ENCODE measurements at places on chromosomes 12 and 14. TPM values are rescaled to one million over a fixed set of nuclear protein-coding genes. Genes with fewer than 3 reads are reported as not detected.

- no peak for DNase-seq
Measured at GRCh38 chr14:94282991-94283723, 9.9 kb downstream of the SERPINA10 start.

DNA sequence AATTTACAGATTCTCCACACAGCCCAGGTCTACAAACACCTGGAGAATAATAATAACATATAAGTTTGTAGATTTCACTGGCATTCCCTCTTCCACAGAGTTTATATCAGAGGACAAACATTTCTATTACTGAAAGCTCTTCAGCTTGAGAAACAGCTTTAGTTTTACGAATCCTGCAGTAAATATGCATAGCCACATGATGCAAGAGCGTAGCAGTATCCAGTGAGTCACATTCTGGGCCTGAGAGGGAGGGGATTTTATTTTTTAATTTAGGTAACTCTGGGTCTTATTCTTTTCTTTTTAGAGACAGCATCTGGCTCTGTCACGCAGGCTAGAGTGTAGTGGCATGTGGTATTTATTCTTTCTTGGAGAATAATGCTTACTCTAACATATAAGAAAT is 1002.8 kb downstream of the TRHDE start:
- no peak for DNase-seq

- DNase-seq = no peak
Measured at GRCh38 chr12:99253068-99253467, 394.5 kb upstream of the GARIN6 start.

DNA sequence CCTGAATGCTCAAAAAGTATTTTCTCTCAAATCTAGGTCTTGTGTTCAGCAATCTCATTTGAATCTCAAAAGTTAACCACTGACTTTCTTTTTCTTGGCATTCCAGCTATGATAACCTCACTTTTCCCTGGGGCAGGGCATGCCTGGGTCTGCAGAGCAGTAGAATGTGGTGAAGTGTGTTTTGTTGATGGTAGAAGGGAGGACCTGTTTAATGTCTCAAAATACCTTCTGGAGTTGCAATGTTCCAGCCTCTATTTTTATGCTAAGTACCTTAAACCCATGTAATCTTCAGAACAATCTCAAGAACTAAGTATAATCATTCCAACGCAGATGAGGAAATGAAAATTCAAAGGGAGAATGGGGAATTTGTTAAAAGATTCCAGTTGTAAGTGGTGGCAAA is 82.1 kb upstream of the FUT8 start:
- DNase-seq = no peak

GRCh38 chr12:96136161-96136560 is 58.0 kb upstream of the ELK3 start:
- DNase-seq = peak; percentile 19

GRCh38 chr14:30264161-30264560 is 294.8 kb upstream of the G2E3 start:
- DNase-seq = no peak

GRCh38 chr14:104979758-104980610 is 1.8 kb upstream of the AHNAK2 start:
- DNase-seq = no peak

DNA sequence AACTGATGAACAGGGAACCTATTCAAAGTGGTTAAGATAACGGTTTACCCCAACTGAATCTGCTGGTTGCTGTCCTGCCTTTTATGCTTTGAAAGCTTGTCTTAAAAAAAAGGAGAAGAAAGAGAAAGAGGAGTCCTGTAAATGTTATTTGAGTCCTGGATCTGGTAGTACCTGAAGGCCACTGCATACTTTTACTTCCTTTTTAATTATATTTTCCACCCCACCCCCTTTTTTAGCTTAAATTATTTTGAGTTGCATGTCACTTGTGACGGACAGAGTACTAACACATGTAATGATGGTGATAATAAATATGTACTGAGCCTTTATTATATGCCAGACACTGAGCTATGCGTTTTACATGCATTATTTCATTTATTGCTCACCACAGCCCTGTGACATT is 2.5 kb upstream of the AMIGO2 start:
- DNase-seq = no peak

- DNase-seq = no peak
Measured at GRCh38 chr12:98514982-98515286, 456 bp upstream of the TMPO start.

GRCh38 chr14:44979740-44980356 is 17.9 kb downstream of the TOGARAM1 start:
- DNase-seq = no peak

- DNase-seq = no peak
Measured at GRCh38 chr12:23540572-23540971, 408.9 kb downstream of the SOX5 start.

DNA sequence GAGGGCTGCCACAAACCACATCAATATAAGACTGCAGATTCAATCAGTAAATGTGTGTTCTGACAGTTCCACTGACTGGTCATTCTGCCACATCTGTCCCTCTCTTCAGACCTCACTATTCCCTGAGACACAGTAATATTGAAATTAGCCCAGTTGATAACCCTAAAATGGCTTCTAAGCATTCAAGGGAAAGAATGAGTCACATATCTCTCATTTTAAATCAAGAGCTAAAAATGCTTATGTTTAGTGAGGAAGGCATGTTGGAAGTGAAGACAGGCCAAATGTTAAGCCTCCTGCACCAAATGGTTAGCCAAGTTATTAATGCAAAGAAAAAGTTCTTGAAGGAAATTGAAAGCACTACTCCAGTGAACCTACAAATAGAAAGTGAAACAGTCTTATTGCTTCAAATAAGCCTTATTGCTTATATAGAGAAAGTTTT is 24.5 kb upstream of the KIF21A start:
- DNase-seq = no peak

- no peak for DNase-seq
Measured at GRCh38 chr14:53062856-53063255, 90.3 kb downstream of the DDHD1 start.

GRCh38 chr12:55814257-55814656 is 3.3 kb downstream of the SARNP start:
- DNase-seq = no peak

- DNase-seq = no peak
Measured at GRCh38 chr12:79873201-79873600, 61.7 kb downstream of the PPP1R12A start.

DNA sequence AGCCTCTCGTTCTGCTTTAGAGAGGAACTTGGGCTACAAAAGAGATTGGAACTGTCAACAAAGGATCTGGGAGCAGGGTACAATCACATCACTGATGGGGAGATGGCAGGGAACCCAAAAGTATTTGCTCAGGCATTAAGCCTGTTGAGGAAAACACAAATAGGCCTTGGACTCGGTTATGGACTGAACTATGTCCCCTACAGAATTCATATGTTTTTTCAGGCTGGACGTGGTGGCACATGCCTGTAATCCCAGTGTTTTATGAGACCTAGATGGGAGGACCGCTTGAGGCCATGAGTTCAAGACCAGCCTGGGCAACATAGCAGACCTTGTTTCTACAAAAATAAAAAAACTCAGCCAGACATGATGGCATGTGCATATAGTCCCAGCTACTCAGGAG is 13.9 kb downstream of the DDX23 start:
- no peak for DNase-seq

GRCh38 chr12:103839609-103840461 is 1.2 kb downstream of the NT5DC3 start:
- no peak for DNase-seq

DNA sequence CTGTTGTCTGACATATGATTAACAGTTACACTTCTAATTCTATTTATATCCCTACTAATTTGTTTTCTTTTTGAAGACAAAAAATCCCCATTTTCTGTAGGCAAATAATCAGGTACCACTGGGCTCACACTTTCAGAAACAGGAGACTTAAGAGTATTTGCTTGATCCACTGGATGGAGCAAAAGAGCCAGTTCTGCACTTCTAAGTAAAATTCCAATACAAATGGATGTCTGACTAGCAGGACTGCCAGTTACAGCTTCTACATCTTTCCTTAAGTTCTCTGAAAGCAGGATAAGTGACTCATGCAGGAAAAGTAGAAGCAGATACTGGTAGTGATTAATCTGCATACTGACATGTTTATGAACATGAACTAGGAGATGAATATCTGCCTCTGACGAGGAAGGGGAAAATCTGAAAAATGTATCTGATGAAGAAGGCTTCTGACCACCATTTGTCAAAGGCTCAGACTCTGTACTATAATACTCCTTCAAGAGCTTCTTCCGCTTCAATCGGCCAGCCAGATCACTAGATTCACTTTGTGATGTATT is 73.8 kb upstream of the ANKS1B start:
- no peak for DNase-seq

DNA sequence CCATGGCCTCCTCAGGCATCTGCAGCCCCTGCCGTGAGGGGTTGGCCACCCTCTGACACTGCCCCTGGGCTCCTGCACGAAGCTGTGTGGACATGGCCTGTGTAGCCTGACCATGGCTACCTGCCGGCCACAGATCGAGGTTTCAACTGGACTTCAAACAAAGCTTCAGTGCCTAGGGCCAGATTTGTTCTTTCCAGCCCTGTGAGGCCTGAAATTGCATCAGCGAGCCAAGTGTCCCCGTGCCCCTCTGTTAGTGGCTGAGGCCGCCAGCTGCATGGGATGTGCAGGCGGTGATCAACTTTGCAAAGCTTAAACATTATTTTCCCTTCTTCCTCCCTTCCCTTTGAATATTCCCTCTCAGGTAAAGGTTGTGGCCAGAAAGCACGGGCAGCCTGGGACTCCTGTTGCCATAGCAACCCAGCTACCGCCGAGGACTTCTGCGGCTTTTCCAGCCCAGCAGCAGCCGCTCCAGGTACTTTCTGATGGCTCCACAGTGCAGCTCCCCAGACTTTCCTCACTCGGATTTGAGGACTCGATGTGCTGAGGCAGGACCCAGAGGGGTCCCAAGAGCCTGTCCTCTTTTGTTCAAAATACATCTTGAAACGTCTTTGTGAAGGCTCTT is 35.8 kb downstream of the DDX51 start:
- no peak for DNase-seq

GRCh38 chr12:96396914-96397313 is 3.3 kb downstream of the CDK17 start:
- no peak for DNase-seq

DNA sequence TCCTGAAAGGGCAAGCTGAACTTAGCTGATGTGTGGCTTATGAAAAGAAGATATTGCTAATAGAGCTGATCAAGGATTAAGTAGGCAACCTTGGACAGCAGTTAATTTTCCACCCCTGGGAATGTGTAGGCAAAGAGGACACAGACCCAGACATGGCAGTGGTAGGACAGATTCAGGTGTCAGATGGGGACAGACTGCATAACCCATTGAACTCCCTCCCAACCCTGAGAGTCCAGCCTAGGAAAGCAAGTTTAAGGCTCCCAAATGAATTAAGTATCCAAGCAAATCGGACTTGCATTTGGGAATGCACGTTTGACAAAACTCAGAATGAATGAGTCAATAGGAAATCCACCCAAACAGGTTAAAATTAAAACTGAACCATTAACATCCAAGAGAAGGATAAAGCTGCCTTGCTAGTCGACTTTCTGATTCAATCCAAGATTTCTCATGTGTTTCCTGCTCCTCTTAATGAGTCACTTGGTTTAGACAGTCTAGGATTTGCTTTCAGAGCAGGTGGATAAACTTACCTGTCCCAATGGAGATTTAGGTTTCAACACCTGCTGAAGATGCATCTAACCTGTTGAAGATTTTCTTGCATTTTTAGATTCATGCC is 385.4 kb downstream of the CCDC91 start:
- DNase-seq = no peak

DNA sequence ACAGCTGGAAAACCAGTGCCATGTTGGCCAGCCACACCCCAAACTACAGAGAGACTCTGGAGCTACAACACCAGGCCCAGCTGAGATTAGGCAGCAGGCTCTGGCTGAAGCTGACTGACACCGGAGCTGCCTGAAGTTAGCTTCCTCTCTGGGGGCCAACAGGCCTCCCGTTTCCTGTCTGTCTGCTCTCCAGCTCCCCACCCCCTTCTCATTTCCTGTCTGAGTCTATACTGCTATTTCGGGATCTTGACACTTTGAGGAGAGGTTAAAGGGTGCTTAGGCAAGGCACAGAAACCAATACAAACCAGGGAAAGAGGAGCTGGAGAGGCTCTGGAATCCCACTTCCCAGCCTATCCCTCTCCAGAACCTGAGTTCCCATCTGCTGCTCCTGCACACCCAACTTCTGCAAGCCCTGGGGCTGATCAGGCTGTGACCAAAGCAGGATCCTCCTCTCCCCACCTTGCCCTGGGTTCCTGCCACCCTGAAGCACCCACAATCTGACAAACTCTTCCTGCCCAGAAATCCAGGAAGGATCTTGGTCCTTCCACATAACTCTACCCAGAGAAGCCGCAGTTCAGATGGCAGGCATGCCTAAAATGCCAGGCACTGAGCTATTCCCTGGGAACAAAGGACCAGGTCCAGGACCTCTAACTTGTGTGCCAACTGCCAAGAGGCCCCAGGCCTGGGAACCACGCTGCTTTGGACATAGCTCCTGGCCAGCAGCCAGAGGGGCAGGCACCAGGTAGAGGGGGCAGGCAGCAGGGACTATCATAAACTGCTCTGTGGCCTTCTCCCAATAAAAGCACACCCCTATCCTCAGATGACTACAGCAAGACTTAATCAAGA is 39.9 kb downstream of the PRPF40B start:
- peak; percentile 11 for DNase-seq

- no peak for DNase-seq
Measured at GRCh38 chr14:21990116-21990515, 316.5 kb upstream of the OR4E1 start.

GRCh38 chr12:116067892-116068291 is 209.6 kb downstream of the MED13L start:
- no peak for DNase-seq

DNA sequence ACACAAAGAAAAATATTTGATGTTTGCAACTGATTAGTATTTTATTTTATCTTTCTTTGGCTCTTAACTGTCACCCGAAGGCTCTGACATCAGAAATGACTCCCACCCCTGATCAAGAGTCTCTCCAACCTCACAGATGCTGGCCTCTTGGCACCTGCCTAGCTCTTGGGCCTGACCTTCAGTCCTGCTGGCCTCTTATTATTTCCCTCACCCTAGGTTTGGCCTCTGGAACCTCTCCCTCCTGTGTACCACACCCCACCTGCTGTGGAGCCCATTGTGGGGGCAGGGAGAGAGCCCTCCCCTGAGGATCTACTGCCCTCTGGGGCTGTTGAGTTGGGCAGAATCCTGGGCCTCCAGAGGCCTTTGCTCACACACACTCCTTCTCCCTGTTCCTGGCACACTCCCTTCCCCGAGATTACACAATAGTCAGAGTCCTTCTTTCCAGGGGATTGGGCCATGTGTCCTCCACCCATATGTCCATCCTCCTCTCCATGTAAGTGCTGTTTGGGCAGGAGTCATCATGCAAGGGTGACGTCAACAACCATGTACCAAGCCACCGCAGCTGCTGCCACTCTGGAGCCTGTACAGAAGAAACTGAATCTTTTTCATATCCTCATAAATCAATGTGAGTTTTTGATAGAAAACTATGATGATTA is 124.3 kb downstream of the RASSF9 start:
- no peak for DNase-seq

The PLEK2 gene
- 5.9 TPM for total RNA-seq

The CD4 gene
- not detected for total RNA-seq

The SARNP gene
- total RNA-seq = 140 TPM

The ADAMTS20 gene
- 0.09 TPM for total RNA-seq

The CACNA2D4 gene
- not detected for total RNA-seq

The ZNF385A gene
- total RNA-seq = 5.5 TPM

The RFX4 gene
- total RNA-seq = not detected

The MVK gene
- total RNA-seq = 6.4 TPM

The ADIPOR2 gene
- 28.1 TPM for total RNA-seq

The GDF3 gene
- not detected for total RNA-seq

The OR4E2 gene
- not detected for total RNA-seq

The BCL11B gene
- not detected for total RNA-seq

The NFATC4 gene
- total RNA-seq = 23.6 TPM

The IKZF4 gene
- 1.5 TPM for total RNA-seq

The RAB2B gene
- 33.3 TPM for total RNA-seq

The TAS2R50 gene
- 1.9 TPM for total RNA-seq

The ETV6 gene
- total RNA-seq = 2.0 TPM
